ENCODE measurements at places on chromosomes 2 and 18.

GRCh38 chr2:26848336-26849055 lies 564 bp downstream of the DPYSL5 start:
- DNase-seq, result no peak

DNA sequence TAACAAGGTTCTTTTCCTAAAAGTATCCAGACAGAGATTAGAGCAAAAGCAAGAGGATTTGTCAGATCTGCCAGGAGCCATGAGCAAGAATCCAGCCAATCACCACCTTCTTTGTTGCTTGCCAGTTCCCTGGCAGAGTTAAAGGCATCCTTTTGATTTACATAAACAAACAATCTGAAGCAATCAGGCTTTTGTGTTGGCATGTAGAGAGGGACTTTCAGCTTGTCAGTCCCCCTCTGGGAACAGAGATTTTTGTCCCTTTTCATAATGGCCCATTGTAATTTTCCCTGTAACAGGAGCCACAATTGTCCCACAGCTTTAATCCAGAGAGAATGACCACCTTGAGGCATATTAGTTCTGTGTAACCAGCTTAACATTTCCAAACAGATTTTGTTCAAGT lies at the start of gene ERMN:
Gene ERMN, minus strand, starts transcription at position 39 of the 400 bp plus-strand sequence. CDS start 182 bp downstream, outside the sequence.
- peak; percentile 32 for DNase-seq

GRCh38 chr2:44997963-44998362 lies 11.3 kb downstream of the SIX2 start:
- no peak for DNase-seq

DNA sequence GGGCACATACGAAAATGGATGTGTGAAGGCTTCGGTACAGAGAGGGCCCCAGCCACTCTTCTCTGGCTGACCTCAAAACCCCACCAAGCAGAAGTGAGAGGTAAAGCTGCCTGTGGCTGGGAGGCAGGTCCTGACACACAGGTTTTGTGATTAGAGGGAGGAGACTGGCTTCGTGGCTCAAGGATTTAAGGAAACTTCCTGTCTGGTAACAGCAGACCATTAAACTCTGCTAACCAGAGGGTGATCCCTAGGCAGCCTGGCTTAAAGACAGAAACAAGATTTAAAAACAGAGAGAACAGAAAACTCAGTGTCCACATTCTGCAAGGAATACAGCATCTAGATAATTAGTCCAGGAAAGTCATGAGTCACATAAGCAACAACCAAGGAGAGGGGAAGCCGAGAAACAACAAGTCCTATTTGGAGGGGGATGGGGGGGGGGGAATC lies 101.9 kb downstream of the NFATC1 start:
- DNase-seq, result no peak

DNA sequence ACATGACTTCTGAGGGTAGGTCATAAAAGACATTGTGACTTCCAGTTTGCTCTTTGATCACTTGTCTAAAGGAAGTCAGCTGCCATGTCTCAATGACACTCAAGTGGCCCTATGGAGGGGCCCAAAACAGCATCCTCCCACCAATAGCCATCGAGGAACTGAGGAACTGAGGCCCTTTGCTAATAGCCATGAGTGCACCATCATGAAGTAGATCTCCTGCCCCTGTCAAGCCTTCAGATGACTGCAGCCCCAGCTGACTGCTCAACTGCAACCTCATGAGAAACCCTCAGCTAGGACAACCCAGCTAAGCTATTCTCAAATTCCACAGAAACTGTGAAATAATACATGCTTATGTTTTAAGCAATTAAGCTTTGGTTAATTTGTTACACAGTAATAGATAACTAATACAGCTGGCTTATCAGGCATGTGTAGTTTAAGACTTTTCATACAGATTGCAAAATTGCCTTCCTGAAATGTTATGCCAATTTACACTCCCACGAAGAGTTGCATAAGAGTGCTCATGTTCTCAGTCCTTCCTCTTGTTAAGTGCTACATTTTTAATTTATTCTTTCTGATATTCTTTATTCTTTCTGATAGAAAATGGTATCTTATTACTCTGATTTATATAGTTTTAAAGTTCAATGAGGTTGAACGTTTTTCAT lies 105.6 kb upstream of the NDUFV2 start:
- no peak for DNase-seq

DNA sequence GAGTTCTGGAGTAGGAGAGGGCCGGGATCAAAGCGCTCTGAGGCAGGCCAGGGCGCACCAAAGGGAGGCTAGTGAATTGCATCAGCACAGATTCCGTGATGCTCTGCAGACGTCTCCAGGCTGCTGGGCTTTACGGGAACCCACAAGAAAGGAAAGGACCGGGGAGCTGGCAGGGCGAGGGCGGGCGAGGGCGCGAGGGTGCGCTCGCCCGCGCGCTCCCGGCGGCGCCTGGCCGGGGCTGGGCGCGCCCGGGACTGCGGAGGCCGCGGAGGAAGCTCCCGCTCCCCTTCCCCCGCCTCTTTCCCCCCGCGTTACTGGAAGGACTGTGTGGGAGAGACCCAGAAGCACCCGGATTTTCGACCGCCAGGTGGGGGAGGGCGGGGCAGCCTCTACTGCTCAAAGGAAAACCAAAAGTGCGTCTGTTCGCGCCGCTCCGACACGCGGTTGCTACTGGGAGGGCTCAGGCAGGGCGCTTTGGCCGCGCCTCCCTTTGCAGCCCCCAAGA lies 2.4 kb upstream of the FOSL2 start:
- no peak for DNase-seq

GRCh38 chr2:33796511-33796910 lies 197.4 kb upstream of the FAM98A start:
- no peak for DNase-seq

DNA sequence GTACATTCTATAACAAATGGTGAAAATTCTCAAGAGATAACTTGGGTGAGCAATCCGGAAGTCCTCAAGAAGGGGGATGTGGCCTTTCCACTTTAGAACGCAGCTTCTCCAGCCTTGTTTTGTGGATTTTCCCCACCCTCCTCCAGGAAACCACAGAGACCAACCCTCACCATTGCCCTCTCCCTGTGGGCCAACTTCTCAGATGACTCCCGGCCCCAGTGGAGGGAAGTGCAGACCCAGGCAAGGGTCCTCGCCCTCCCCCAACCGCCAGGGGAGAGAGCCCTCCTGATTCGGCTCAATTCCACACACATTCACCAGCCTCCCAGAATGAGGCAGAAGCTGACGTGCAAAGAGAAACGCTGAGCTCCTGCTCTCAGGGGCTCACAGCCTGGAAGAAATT lies 277.2 kb downstream of the EIPR1 start:
- no peak for DNase-seq

DNA sequence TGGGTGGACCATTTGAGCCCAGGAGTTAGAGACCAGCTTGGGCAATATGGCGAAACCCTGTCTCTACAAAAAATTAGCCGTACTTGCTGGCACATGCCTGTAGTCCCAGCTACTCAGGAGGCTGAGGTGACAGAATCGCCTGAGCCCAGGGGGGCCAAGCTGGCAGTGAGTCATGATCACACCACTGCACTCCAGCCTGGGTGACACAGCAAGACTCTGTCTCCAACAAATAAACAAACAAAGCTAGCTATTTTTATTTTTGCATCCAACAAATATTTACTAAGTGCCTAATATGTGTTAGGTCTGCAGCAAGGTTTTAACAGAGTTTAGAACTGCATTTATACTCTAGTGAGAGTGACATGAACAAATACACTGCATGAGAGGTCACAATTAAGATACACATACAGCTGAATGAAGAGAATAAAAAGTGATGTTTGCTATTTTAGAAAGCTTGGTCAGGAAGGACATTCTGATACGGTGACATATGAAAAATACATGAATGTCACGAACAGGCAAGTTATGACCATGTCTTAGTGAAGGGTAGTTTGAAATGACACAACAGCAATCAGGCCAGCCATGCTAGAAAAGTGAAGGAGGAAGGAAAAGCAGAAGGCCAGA lies 83.2 kb upstream of the FRZB start:
- no peak for DNase-seq

DNA sequence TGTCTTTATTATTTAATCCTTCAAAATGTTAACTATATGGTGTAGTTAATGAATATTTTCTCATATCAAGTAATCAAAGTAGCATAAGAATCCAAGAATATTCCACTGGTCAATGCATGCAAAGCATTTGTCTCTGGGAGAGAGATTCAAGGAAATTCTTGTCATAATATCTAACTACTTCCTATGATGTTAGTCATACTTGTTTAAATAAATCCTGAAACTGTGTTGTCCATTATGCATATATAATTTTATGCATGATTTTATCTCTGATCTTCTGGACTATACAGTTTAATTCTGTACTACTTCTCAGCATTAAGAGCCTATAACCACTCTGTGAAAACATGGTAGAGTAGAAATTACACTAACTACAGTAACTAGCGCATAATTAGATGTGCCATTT lies 388.3 kb downstream of the NR4A2 start:
- no peak for DNase-seq

DNA sequence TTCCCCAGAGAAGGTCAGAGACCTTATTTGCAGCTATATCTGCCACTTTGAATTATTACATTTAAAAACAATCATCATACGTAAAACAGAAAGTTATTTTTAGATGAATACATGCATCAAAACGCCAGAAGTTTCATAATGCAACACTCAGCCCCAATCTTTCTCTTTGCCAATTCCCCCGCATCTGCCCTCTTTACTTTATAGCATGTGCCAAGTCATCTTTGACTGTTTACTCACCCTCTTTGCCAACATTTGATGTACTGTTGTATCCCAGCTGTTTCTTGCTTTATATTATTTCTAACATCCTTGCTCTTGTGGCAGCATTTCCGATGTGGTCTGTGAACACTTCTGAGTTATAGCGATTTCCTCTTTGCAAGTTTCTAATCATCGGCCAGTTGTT lies 86.2 kb downstream of the CRIM1 start:
- peak; percentile 39 for DNase-seq

DNA sequence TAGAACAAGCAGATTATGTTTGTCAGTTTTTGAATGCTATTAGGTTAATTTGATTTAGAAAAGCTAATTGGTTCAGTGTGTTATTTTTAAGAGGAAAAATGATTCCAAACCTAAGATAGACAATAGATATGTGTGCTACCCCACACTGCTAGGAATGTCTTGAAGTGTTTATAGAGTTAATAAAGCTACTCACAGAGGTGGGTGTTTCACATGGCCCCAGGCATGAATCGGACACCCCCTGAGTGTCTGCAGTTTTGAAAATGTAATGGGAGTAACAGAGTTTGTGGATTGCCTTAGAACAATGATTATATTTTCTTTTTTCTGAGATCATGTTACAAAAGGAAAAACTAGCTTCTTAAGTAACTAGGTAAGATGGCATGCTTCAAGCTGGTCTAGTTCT lies 348.3 kb downstream of the ADCYAP1 start:
- DNase-seq, result no peak
